CD4-positive, alpha-beta T cell treated with Interleukin-4 for 4 hours (primary cell): ENCODE measurements at places on chromosomes 11 and 22.

DNA sequence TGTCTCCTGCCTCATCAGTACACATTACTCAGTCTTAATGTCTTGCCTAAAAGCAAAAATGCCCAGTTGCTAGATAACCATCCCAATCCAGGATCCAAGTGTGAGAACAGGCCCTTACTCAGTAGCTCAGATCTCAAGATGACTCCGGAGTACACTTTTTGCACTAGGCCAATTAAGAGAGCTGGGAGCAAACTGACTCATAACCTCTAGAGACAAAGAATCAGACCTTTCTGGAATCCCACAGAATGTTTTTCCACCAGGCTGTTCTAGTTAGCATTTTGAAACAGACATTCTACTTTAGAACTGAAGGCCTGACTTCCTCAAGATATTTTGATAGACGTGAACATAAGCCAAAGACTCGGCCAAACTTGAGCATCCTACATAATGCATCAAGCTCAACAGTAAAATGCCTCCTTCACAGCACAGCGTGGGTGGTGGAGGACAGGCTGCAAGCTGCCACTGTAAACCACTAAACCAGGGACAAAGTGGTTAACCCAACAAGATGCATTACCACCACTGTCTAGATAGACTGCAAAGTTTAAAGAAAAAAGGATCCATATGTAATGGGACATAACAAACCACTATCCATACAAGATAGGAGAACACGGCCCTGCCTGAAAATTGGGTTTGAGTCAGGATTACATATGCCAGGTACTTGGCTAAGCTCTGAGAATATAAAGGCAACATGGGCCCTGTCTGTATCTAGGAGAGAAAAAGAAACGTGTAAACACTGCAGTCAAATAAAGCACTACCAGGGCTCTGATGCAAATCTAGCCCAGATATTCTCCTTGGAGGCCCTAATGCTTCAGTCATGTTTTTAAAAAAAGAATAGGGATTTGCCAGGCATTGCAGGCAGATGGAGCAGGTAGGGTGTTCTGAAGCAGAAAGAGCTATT, 48.3 kb downstream of the MYH9 start:
- DNase-seq = no peak

DNA sequence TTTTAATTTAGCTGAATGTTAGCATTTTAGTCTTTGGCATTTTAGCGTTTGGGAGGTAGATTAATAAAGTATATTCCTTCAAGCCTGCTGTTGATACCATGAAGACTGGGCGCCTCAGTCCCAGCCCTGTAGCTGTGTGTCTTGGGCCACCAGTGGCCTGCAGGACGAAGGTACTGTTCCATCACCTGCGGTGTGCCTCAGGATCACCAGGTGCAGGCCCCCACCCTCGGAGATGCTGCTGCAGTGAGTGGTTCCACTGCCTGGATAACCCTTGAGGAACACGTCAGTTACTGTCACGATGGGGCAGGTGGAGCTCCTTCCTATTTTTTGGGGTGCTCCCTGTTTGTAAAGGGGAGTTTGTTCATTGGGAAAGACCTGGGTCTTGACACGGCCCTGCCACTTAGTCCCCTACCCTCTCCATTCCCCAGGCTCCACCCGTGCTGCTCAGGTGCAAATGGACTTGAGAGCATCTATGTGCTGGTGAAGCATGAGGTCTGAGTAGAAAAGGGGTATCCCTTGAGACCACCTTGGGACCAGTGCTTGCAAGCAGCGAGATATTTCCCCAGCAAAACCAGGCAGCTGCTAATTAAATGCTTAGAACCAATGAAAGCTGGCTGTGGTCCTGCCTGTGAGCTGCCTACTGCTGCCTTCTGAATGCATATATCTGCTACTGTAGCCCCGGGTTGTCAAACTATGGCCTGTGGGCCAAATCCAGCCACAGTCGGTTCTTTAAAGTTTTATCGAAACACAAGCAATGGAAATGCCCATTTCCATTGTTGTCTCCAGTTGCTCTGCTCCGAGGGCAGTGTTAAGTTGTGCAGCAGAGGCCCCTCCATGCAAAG, 28.7 kb downstream of the INCENP start:
- DNase-seq = no peak

DNA sequence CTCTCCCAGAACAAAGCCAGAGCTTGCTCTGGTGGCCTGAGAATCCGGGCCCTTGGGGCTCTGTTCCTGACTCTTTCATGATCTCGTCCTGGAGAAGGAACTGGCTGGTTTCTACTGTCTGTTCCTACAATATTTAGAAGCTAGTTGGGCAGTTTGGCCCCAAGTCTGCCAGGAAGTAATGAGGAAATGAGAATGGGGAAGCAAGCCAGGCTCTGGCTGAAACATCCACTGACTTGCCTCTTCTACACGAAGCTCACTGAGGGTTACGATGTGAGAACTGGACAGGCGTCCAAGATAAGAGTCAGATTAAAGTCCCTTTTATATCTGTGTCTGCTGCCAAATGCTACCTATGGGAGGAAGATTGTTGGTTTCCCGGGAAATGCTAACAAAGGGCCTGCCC, 110.0 kb upstream of the KIRREL3 start:
- DNase-seq = no peak

DNA sequence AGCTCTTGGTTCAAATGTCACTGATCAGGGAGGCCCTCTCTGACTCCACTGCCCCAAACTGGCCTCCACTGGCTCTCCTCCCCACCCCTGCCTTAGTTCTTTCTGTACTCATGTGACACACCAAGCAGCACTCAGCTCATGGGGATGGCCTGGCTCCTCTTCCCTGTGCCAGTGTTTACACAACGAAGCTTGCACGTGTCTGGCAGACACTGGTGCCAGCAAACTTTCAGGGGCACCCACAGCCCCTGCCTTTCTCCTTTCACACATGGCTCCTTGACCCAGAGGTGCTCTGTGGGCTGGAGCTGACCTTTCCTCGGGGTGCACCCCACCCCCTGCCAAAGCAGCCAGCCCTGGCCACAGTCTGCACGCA, 37.6 kb upstream of the PARVG start:
- no peak for DNase-seq

- peak; percentile 67 for DNase-seq
Observed at GRCh38 chr11:61026121-61027031, 54.9 kb downstream of the CD6 start.

- no peak for DNase-seq
Observed at GRCh38 chr11:129790106-129790505, 25.5 kb upstream of the TMEM45B start.

DNA sequence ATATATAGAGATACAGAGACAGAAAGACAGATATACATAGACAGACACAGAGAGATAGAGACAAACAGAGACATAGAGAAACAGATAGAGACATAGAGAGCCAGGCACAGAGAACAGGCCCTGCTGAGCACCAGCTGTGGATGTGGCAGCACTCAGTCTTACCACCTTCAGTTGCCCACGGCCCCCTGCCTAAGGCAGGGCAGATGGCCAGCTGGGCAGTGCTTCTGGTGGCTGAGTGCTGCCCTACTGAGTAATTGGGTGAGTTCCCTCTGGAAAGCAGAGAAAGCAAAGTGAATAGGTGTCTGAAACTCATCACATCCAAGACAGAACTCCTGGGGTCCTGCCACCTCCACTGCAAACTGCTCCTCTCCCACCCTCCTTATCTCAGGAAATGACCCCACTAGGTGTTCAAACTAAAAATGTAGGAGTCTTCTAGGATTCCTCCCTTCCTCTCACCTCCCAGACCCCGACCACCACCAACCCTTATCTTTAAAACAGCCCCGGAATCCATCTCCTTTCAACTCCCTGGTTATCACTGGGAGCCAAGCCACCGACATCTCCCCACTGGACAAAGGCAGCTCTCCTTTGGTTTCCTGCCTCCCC, 27.2 kb downstream of the SYN3 start:
- DNase-seq = no peak

DNA sequence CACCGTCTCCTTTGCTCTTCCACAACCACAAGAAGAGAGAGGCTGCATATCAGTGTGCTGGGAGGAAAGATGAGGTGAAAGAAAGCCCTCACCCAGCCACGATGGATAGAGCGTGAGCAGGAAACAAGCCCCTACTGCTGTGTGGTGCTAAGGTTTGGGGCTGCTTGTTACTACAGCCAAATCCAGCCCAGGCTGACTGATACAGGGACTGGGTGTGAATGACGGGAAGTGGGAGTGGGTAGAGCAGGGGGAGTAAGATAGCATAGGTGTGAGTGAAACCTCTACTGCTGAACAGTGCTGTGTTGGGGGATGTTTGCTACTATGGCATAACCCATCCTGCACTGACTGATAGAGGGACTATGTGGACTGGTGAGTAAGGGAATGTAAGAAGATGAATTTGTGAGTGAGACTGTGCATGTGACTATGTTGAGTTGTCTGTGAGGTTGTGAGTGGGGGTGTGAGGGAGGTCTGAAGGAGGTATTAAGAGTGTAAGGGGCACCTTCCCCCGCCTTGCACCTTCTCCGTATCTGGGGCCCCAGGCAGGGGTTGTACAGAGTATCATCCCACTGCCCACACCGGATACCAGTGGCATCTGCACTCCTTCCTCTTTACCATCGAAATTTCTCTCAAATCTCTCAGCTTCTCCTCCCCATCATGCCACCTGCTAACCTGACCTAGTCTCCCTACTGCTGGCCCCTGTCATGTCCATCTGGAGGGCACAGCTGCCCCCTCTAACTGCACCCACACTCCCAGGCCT, 91.5 kb downstream of the MN1 start:
- no peak for DNase-seq

DNA sequence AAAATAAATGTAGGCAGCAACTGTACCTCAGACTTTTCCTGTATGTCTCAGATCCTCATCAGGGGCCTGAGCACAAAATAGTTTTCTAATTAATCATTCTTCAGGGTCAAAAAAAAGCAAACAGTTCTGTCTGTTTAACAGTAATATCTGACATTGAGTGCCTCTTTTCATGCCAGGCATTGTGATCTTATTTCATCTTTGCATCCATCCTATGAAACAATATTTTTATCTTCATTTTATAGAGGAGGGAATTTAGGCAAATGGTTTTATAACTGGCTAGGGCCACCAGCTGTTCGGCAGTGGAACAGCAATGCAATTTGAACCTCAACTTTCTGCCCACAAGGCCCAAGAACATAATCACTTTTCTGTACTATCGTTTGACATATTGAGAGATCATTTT, 145.6 kb downstream of the WNT7B start:
- no peak for DNase-seq

- DNase-seq = no peak
Observed at GRCh38 chr22:44225091-44225689, 44.5 kb downstream of the PARVG start.

GRCh38 chr11:94131718-94132115, 3.1 kb downstream of the PANX1 start:
- DNase-seq = no peak

DNA sequence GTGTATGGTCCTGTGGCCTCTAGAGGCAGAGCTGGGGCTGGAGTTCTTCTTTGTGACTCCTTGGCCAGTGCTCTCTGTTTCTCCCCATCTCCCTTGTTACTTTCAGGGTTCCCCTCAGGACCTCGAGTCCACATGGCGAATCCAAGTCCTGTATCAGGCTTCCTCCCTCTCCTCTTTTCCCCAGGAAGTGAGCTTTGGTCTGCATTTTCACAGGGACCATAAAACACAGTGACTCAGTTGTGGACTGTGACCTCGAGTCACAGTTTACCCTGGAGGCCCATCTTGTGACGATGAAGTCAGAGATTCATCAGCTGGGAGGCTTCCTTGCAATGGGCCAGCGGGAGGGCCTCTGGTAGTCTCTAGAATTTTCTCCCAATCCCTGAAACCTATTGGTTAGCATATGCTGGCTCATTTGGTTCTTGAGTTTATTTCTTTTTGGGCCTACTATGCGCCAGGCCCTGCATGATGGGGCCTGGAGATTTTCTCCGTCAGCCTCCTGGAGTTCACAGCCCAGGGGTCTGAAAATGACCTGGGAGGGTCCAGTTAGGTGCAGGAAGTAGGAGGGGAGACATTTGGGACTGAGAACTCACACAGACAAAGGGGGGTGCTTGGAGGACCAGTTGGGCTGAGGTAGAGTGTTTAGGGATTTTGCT, 100.8 kb downstream of the KIAA1671 start:
- no peak for DNase-seq

GRCh38 chr11:23973244-23973643, 523.6 kb upstream of the LUZP2 start:
- DNase-seq = no peak

- DNase-seq = no peak
Observed at GRCh38 chr22:36022162-36022561, 6.5 kb downstream of the RBFOX2 start.

GRCh38 chr11:36431429-36432092, 78.5 kb downstream of the TRAF6 start:
- peak; percentile 73 for DNase-seq

DNA sequence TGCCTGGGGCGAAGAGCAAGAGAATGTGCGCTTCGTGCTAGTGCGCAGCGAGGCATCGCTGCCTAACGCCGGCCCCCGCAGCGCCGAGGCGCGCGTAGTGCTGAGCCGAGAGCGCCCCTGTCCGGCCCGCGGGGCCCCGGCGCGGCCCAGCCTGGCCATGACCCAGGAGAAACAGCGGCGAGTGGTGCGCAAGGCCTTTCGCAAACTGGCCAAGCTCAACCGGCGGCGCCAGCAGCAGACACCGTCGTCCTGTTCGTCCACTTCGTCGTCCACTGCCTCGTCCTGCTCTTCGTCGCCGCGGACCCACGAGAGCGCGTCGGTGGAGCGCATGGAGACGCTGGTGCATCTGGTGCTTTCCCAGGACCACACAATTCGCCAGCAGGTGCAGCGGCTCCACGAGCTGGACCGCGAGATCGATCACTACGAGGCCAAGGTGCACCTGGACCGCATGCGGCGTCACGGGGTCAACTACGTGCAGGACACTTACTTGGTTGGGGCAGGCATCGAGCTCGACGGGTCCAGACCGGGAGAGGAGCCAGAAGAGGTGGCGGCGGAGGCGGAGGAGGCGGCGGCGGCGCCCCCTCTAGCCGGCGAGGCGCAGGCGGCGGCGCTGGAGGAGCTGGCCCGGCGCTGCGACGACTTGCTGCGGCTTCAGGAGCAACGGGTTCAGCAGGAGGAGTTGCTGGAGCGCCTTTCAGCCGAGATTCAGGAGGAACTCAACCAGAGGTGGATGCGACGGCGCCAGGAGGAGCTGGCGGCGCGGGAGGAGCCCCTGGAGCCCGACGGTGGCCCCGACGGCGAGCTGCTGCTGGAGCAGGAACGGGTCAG, 1.0 kb downstream of the RASSF10 start:
- no peak for DNase-seq

DNA sequence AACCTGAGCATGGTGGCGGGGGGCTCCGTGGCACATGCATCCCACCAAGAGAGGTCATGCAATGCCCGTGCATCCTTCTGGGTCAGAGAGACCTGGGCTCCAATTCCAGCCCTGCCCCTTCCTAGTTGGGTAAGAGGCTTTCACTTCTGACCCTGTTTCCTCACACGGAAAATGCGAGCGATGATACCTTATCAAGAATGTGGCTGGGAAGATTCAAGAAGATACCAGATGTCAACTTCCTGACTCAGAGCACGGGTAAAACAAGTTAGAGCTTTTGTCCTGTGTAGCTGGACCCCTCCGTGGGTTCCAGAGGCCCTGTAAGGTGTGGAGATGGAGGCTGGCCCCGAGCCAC, 8.7 kb upstream of the DGKZ start:
- no peak for DNase-seq
